ENCODE measurements at places on chromosomes 5 and 9.

DNA sequence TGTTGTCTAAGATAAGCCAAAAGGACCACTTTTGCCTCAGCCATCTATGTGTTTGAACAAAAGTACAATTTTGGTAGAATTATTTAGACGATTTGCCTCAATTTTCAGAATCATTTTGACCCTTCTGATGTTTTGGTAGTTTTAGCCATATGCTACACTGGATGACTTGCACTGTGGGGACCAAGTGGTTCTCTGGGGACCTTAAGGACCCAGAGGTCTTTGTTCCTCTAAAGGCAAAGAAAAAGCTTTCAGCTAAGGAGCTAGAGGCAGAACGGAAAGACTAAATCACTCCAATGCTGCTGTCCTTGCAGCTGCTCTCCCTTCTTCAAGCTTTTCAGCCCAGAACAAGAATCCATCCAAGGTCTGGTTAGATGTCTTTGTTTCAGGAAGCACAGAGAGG, 51.0 kb upstream of the APC start:
- no peak for DNase-seq

DNA sequence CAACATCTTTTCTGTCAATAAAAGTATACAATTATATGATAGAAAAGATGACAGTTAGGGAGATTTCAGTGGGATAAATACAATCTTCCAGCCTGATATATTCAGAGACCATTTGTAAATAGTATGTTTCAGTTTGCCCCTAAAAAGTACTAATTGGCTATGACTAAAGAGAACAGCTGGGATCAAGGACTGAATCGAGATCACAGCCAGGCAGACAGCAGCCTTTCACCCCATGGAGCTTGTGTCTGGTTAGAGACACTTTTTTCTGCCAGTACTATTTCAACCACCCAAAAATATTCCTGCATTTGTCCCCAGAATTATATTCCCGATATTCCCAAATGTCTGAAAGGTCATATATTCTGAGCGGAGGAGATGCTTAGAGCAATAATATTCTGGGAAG, 577.3 kb upstream of the TLE4 start:
- DNase-seq = no peak

DNA sequence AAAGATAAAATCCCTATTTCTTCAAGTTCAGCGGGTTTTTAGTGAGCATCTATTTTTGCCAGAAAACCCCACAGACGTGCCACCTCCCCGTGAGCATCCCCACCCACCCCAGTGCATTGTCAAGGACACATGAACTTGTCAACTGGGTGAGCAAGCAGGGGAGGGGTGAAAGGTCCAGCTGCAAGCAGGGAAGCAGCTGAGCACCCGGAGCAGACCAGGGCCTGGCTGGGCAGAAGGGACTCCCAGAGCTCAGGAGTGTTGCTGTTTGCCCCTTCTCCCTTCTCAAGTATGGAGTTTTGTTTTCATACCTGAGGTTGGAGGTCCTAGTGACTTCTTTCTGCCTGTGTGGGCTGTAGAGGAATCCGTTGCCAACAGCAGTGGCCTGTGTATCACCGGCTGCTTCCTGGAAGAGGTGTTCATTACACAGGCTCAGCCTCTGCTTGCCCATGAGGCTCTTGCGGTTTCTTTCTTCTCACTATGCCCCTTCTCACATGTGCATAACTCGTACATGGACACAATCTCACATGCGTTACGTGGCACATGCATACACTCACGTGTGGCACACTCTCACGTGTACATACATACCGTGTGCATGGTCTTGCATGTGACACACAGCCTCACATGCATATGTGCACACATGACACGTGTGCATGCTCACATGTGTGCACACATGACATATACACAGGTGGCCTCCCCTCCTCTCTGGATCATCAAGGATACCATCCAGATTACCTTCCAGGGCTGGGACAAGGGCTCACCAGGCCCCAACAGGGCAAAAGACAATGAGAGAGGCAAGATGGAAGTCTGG, 126.7 kb downstream of the MVB12B start:
- DNase-seq = no peak

- DNase-seq = no peak
Observed at GRCh38 chr9:111050819-111051218, 12.5 kb upstream of the LPAR1 start.

DNA sequence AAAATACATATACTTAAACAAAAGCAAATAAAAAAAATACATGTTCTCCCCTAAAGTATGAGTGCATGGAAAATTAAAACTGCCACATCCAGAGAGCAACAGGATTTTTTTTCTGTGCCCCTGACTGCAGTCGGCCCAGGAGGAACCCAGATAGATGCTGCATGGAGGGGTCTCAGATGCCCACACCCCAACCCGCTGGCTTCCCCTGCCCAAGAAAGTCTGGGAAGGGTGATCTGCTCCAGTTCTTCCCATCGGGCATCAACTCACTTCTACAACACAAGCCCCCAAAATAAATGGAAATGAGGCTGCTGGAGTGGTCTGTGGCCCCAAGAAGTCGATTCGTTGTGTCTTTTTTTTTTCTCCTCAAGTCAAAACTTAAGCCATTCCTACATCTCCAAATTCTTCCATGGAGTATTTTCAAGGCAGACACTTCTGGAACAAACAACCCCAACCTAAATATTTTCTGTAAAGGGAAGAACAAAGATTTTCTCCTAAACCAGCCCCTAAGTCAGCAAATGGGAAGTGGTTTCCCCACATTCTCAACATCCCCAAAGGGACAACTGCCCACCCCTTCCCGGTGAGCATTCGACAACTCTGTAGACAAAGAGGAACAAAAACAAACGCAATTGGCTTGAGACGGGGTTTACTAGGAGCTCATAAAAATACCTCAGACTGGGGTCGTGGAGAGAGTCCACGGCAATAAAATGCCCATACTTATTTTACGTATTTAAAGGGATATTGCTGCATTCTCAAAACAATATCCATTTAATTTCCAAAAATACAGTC, 46.7 kb downstream of the ROR2 start:
- no peak for DNase-seq

DNA sequence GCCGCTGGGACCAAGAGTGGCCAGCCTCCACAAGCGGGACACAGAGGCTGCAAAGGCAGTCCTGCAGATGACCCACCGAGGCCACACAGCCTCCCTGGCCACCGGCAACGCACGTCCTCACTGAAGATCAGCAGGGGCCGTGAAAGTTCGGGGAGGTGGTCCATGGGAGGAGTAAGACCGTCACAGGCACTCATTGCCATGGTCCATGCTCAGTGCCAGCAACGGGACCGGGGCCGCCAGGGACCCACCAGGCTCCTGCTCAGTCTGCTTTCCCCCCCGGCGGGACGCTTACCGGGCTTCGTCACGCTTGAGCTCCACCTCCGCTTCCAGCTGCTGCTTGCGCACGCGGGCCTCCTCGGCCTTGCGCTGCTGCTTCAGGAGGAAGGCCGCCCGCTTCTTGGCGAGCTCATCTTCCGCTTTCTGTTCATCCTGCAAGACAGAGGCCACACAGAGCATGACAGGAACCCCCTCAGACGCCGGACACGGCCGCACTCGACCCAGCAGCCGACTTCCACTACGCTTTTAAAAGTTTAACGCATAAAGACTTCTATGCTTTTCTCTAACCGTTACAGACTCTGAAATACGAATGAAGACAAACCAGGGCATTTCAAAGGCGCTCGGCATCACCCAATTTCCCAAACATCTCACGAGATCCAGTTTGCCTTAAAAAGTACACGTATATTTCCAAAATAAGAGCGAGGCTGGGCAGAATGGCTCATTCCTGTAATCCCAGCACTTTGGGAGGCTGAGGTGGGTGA, 88.4 kb downstream of the CAMSAP1 start:
- DNase-seq = no peak

DNA sequence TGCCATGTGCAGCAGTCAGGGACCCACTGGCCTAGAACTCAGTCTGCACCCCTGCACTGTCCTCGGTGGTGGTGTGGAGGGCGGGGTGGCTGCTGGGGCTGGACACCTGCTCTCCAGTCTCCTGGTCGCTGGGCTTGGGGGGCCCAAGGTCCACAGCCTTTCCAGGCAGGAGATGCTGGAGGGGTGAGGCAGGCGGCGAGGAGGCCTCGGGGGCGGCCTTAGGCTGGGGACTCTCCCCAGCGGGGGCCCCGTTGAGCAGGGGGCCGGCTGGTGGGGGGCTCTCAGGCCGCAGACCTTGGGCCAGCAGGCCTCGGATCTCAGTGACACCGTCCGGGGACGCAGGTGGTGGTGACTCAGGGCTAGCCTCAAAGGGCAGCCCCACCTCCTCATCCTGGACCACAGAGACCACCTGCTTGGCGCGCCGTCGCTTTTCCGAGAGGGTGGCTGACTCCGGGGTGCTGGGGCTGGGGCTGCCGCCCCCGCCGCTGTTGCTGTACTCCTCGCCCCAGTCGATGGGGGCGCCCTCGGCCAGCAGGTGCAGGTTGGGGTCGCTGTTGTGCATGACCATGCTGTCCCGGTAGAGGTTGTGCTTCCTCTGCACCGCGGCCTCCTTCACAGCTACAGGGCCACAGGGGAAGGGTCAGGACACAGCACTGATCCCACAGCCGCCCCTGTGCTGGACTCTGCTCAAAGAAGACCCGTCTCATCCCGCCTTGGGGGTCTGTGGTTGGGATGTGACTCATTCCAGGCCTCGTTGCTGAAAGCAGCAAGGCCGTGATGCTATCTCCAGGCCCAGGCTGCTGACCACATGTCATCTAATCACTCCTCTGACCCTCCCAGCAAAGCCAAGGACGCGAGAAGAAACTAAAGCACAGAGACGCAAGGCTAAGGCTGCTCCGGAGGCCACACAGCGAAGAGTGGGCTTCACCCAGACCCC, 55.8 kb downstream of the LRSAM1 start:
- DNase-seq = no peak

DNA sequence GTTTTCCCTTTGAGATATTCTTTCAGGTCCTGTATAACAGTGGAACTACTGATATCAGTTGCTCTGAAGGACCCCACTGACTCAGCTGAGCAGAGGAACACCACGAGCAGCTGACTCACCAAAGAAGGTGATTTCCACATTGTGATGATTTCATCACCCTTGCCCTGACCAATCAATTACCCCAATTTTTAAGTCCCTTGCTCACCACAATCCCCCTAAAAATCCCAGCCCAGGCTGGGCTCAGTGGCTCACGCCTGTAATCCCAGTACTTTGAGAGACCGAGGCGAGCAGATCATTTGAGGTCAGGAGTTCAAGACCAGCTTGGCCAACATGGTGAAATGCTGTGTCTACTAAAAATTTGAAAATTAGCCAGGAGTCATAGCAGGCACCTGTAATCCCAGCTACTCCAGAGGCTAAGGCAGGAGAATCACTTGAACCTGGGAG, 125.3 kb upstream of the ABCA1 start:
- DNase-seq = peak; percentile 20

- no peak for DNase-seq
Observed at GRCh38 chr5:97534166-97534565, 351.1 kb upstream of the RIOK2 start.

DNA sequence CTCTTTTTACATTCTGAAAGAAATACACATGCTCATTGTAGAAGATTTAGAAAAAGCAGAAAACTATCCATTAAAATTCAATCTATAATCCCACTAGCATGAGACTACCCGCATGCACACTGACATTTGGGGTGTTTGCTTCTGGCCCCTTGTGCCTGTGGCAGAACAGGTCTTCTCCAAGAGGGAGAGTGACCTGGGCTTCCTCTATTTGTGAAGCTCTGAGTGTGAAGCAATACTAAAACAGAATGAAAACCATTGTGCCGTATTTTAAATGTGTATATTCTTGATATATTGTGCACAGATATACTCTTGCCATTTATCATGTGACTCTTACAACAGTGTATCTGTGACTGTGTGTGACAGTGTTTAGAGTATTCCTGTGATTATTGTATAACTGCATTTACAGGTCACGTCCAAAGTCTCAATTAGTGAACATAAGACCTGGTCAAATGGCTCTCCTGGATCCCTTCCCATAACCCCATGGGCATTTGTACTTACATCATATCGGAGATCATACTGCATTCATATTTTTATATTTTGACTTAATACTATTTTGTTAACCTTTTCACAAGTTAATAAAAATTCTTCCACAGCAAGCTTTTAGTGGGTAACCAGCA, 14.7 kb upstream of the CPEB4 start:
- DNase-seq = no peak

GRCh38 chr9:16329671-16330113, 540.8 kb downstream of the BNC2 start:
- no peak for DNase-seq

GRCh38 chr9:137445275-137445807, 4.2 kb upstream of the ENTPD8 start:
- DNase-seq = peak; percentile 78

Data from stimulated activated CD4-positive, alpha-beta T cell treated with anti-CD3 and anti-CD28 coated beads, Interleukin-1b, Interleukin-23, amount 100 ng/mL, for 4 hours (primary cell).